ENCODE measurements at places on chromosomes 11 and 22.

DNA sequence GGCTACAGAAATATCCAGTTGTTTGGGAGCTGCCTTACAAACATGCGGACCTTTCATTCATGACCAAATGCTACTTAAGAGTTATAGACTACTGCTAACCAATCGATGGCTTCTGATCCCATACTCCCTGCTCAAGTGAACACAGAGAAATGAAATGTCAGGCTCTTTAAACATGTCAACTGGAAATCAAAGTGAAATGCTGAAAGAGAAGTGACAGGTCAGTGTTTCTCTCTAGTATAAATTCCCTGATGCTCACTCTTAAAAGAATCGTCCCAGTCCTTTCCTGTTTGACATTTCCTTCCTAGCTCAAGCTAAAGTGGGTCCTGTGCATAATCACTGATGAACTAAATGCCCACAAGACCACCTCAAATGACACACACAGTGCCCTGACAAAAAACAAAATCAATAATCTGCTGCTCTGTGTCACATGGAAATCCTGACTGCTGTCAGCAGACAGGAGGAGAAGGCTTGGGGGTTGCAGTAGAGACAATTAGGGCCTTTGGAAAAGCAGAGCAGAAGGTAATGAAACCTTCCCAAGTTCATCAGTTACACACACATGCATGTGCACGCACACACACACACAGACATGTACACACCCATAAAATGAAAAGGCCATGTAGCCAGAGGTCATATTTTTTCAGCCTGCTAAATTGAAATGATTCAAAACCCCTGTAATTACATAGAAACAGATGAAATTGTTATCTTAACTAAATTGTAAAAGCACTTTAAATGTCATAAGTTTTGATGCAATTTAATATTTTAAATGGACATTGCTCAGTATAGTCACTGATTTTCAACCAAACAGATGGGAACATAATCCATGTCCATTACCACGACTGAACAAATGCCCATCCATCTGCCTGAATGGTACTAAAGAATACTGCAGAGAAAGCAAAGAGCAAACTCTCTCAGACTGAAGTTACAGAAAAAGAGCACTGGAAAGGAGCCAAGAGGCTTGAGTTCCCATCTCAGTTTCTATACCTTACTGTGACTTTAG is 330.7 kb downstream of the TTC28 start:
- DNase-seq, result no peak

GRCh38 chr22:30036656-30037055 is 43.6 kb upstream of the HORMAD2 start:
- no peak for DNase-seq

DNA sequence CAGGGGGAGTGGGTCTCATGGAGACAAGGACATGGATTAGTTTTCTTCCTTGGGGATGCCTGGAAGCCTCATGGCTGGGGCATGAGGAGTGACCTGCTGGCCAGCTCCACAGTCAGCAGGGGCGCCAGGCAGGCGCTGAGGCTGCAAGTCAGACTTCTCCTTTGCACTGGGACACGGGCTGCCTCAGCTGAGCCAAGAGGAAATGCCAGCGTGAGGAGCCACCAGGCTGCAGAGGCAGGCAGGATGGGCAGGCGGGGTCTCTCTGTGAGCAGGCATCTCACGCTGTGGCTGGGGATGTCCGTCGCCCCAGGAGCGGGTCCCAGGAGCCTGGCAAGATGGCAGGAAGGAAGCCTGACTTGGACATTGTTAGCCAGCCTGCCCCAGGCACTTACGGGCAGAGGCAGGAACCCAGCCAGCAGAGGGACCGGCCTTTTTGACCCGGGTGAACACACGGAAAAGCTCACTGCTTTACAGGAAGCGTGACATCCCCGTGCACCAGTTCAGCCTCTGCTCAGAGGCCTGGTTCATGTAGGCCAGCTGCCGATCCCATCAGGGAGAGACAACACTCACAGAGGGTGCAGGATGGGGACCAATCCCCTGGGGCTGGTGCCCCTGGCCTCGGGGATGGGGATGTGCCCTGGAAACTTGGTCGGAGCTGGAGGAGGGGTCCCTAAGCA is 10.2 kb downstream of the GNB1L start:
- no peak for DNase-seq

DNA sequence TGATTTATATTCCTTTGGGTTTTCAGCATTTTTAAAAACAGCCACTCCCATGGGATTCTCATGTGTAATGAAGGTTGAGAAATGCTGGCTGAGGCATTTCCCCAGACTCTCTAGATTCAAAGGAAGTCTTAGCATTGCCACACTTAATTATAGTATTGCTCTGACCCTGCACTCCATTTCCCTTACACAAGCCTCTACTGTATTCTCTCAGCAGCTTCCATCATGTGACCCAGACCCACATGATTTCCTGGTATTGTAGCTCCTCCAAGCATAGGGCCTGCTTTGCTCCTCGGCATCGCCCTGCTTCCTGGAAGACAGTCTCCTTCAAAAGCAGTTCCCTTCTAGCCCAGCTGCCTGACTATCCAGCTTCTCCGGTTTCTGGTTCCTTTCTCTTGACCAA is 261.5 kb downstream of the LARGE1 start:
- peak; percentile 92 for DNase-seq

GRCh38 chr11:121082670-121083069 is 18.4 kb upstream of the TECTA start:
- DNase-seq, result no peak

DNA sequence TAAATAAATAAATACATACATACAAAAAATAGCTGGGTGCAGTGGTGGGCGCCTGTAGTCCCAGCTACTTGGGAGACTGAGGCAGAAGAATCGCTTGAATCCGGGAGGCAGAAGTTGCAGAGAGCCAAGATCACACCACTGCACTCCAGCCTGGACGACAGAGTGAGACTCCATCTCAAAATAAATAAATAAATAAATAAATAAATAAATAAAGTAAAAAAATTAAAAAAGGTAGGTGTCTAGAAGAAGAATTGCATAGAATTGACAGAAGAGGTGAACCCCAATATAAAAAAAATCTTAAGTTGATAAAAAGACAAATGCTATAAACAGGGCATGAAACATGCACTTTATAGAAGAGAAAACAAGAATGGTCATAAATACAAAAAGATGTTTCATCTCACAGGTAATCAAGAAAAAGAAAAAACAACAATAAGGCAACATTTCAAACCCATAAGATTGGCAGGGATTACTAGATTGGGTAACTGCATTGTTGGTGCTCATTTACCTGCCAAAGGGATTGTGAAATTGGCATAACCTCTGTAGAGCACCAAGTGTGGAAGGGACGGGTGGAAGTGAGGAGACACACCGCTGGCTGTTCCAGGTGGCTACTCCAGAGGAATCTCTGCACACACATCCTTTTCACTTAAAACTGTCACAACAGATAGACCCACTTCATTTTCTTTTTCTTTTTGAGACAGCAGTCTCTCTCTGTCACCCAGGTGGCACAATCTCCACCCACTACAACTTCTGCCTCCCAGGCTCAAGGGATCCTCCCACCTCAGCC is 44.7 kb downstream of the NF2 start:
- no peak for DNase-seq

All from vagina (tissue), 2 donors.